ENCODE measurements at places on chromosomes 2 and 18.

DNA sequence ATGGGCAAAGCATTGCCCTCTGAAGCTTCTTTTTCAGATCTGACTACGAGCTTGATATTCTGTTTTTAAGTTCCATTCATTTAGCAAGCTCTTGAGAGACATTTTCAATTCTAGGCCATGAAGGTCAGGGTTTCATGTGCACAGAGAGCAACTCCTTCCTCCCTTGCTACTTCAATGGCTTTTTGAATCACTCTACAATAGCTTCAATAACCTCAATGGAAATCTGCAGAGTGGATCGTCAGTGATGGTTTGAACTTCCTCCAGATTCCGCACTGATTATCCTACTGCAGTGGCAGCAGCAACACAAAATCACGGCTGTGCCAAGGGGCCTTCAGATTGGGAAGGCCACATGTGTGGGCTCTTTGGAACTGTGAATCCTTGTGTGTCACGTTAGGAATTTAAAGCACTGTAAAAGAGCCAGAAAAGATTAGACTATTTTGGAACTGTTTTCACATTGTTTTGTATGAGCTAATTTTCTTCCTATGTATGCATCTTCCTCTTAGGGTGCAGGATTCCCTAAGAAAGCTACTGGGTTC is 88.4 kb upstream of the MGAT4A start:
- DNase-seq = no peak

DNA sequence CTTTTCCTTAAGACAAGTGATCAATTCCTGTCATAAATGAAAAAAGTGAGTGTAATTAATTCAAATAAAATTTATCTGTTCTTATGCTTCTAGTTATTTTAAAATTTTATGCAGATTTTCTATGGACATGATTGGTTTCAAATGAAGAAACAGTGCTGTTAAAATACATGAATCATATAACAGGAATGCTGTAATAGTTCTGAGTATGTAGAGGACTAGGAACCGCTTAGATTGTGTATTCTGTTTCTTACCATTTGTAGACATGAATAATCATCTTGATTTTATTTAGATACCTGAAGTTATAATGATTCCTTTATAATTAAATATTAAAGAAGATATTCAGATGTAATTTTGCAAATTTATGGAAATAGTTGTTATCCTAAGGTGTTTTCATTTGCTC is 3.5 kb downstream of the ACTR2 start:
- DNase-seq = no peak

DNA sequence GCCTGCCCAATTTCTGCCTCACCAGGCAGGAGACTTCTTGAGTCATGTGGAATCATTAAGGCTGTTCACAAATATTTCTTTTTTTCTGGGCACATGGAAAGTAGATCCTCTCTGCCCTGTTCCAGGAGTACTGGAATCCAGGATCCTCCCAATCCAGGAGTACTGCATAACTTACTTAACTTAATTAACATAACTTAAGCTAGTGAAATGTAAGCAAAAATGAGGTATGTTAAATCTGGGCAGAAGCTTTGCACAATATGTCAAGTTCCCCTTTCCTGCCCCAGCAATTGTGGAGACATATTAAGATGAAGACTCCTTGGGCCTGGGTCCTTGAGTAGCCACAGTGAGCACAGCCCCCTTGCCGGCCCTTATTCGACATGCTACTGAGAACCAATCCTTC is 3.2 kb downstream of the CD207 start:
- no peak for DNase-seq

DNA sequence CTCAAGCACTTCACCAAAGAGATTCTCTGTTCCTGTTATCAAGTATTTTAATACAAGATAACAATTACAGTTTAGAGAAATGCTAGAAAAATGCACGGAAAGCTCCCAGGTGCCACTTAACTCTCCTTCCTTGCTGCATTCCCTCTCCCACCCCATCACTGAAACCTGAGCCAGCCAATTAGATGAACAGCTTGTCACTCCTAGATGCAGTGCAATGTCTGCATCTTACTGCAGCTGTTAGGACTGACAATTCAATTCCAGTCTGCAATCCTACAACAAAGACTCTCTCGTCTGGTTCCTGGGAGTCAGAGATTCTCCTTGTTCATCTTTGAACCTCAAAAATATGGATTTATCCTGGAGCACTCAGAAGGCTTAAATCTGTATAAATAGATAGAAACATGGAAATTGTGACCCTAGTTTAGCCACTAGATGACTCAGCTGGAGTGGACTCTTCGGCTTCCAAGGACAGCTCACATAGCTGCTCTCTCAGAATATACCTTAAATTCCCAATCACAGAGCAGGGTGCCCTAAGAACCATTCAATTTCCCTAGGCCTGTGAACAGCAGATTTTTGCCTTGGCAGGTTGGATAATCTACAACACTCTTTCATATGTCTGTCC is 311.1 kb downstream of the NRXN1 start:
- DNase-seq = no peak

GRCh38 chr2:120307482-120307881 is 38.5 kb upstream of the INHBB start:
- no peak for DNase-seq

- DNase-seq = no peak
These were observed 299.2 kb downstream of the TDRD15 start for GRCh38 chr2:21422724-21423522.

- DNase-seq = no peak
These were observed 75.7 kb upstream of the DAPL1 start for GRCh38 chr2:158719403-158719802.

- no peak for DNase-seq
These were observed 34.3 kb upstream of the TAF1B start for GRCh38 chr2:9809064-9809356.

DNA sequence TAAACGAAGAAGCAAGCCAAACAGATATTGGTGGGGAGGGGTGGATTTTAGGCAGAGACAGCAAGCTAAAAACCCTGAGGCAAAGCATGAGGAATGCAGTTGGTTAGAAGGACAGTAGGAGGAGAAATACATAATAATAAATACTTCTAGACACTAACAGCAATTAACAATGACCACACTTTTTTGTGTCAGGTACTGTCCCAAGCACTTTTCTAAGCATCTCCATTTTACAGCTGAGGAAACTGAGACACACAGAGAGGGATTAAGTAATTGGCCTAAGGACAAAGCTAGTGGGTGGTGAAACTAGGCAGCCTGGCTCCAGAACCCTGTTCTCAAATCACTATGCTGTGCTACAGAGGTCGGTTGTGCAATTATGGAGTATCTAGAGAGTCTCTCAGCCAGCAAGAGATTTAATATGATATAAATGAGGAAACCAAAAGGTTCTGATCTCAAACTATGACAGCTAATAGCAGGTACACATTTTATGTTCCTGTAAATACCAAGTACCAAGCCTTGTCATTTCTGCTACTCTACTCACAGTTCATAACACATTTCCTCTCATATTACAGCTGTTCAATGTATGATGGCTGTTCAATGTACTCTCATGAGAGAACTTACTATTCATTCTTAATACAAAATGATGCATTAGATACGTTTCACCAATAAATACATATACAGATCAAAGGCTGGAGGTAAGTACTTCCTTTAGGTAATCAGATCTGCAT is 5.3 kb downstream of the MAP4K3 start:
- DNase-seq = no peak

DNA sequence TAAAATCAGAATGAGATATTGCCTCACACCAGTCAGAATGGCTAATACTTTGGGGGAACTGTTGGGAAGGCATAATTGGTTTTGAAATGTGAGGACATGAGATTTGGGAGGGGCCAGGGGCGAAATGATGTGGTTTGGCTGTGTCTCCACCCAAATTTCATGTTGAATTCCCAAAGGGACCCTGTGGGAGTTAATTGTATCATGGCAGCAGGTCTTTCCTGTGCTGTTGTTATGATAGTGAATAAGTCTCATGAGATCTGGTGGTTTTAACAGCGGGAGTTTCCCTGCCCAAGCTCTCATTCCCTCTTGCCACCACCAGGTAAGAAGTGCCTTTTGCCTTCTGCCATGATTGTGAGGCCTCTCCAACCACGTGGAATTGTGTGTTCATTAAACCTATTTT is 59.6 kb downstream of the CSRNP3 start:
- DNase-seq = no peak

GRCh38 chr2:172065111-172065510 is 20.2 kb upstream of the DLX1 start:
- DNase-seq = no peak

DNA sequence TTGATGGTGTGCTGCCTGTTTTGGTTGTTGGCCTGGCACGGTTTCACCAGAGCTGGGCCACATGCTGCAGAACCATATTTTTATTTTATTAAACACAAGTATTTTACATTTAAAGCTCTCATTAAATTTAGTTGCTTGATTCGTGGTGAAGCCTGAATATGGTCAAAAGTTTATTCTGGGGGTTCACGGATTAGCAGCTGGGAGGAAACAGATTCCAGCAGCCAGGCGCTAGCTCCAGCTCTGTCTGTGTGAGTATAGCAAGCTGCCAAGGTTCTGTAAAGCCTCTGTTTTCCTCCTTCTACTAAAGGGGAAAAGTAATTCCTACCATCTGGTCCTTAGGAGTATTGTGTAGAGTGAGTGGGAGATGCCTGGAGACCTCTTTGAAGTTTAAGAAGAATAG is 22.5 kb downstream of the GATA6 start:
- DNase-seq = no peak

- DNase-seq = no peak
These were observed 109.9 kb downstream of the ZNF236 start for GRCh38 chr18:76932026-76932819.

- DNase-seq = no peak
These were observed 6.6 kb downstream of the NCOA1 start for GRCh38 chr2:24497685-24498084.

All from T-cell (primary cell).